ENCODE measurements at places on chromosomes 7 and 10.

DNA sequence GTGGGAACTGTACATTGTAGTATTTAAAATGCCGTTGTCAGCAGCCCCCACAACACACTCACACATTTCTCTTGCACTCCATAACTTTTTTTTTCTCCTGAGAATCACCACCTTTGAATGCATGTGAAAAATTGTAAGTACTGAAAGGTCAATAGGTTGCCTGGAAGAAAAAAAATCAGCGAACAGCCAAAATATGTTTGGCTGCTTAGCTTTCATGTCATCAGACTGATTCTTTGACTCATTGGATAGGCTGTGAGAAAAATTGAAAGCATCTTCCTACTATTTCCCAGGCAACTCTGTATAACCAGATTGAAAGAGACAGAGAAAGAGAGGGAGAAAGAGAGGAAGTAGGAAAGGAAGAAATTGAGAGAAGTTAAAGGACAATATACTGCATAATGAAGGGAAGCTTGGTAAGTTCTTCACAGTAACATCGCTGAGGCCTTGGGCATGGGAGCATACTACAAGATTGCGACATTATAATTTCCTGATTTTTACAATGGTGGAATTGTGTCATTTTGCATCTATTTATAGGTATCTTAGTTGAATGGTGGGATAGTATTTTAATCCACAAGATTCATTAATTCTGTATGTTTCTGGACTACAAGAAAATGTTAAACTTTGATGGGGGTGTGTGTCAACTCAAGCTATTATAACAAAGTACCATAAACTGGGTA is 249.3 kb upstream of the KCND2 start:
- DNase-seq = no peak

DNA sequence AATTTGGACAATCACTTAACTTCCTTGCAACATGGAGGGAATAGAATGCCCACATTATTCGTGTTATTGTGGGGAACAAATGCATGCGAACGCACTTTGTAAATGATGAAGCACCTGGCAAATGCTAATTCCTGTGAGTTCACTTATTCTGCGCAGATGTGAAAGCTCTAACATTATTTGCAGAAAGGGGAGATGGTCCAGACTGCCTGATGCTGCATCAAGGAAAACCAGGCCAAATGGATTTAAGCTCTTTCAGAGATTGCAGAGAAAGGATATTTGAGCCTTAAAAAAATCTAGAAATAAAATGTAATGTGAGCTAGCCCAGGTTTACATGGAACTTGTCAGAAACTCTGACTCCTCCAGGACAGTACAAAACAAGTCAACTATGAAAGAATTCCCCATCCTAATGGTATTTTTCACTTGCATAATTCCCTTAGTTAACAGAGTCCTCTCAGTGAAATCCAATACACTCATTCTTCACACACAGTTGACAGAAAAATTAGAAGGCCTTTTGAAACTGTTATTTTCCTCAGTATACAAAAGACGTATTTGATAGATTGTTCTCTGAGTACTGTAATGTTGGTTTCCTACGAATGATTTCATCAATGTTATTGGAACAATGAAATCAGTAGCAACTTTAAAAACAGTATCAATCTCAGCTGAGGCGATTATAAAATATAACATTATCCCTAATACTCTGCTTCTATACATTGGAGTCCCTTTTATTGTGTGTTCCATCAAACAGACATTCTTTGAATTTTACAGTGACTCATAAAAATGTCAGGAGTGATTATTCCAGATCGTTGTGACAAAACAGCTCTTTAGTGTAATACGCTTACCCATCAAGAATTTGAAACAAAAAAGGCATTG is 136.3 kb upstream of the ANK3 start:
- DNase-seq = no peak

GRCh38 chr7:124590814-124591213 is 174.8 kb downstream of the GPR37 start:
- no peak for DNase-seq

DNA sequence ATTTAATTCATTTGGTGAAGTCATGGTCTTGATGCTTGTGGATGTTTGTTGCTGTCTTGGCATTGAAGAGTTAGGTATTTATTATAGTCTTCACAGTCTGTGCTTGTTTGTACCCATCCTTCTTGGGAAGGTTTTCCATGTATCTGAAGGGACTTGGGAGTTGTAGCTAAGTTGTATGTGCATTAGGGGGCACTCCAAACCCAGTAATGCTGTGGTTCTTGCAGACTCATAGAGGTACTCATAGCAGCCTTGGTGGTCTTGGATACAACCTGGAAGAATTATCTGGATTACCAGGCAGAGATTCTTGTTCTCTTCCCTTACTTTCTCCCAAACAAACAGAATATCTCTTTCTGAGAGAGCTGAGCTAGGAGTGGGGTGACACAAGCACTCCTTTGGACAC is 93.2 kb downstream of the ADCYAP1R1 start:
- no peak for DNase-seq

DNA sequence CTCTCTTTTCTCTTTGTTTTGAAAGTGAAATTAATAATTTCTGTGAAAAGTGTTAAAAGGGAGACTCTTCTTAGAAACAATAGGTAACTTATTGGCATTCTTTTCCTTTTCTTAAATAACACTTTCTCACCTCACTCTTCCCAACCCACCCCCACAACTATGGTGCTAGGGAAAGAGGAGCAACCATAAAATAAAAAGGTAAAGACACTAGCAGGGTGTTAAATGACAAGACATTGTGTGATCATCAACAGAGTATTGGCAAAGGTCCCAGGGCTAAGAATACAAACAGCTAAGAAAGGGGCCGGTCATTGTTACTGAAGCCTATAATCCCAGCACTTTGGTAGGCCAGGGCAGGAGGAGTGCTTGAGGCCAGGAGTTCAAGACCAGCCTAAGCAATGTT is 183.7 kb downstream of the NEBL start:
- no peak for DNase-seq

- DNase-seq = no peak
These were observed 21.2 kb downstream of the YAE1 start for GRCh38 chr7:39587393-39587792.

DNA sequence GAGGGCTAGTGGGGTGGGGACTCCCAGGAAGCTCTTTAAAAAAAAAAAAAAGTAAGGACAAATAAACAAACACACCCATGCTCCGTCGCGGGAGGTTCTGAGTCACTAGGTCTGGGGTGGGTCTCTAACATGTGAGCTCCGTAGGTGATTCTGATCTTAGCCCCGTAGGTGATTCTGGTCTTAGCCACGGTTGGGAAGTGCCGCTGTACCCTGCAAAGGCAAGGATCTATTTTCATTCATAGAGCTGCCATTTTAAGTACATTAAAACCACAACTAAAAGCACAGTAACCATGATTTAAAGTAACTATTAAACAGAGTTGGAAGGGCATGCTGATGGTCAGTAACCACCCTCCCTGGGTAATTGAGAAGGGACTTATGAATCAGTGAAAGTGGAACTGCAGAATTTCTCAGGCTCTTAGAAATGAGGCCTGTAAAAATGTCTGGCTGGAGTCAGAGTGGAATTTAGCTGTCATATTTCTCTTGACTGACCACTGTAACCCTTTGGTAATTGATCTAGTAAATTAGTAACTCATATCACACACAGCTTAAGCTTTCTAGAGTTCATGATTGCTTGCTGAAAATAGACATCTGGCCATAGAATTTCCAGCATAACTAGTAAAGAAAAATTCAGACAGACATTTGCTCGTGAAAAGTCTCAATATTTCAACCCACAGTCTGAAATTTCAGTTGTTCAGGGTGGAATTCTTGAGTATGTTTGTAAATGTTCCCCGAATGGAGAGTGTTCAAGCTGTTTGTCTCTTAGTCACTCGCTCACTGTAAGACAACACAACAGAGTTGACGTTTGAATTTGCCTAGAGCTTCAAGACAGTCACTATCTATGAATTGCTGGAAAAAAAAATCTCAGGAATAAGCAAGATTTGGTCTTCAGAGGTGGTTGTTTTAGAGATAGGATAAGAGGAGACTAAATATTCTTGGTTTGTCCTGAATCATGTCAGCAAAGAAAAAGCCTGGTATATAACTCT is 34.2 kb upstream of the TCF7L2 start:
- DNase-seq = no peak

DNA sequence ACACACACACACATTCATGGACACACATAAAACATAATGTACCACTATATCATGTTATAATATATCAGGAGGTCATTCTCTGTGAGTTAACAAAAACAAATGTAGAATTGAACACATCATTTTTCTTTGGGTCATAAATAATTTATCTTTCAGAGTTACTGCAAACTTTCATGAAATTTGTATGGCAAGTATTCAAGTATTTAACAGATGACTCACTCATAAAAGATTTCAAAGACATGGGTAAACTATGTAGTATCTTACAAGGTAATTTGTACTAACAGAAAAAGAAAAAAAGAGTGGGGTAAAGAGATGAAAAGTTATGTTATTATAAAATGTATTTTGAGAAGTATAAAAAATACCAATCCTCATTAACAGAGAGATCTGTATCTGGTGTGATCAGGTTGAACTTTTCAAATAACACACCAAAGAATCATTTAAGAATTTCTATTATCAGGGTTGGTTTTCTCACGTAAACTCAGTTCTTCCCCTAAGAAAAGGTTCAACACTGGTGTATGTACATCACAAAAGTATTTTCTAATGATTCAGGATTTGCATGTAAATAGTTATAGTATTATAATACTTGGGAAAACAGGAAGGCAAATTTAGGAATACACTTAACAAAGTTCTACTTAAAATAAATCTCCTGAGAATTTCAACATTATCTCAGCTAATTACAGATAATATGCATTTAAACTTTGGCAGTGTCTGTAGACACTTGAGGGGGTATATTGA is 933.1 kb upstream of the LRRN3 start:
- DNase-seq = no peak

Data from inflammatory macrophage (primary cell).